ENCODE measurements at places on chromosomes 2 and 18.

- DNase-seq: no peak
These were observed 2.3 kb upstream of the NAPG start for GRCh38 chr18:10523544-10523943.

- DNase-seq: no peak
These were observed 231.2 kb downstream of the TPGS2 start for GRCh38 chr18:36597636-36598035.

GRCh38 chr2:110104025-110104771 is 11.4 kb downstream of the MALL start:
- DNase-seq: no peak

- no peak for DNase-seq
These were observed 194.4 kb downstream of the ALK start for GRCh38 chr2:29726976-29727375.

DNA sequence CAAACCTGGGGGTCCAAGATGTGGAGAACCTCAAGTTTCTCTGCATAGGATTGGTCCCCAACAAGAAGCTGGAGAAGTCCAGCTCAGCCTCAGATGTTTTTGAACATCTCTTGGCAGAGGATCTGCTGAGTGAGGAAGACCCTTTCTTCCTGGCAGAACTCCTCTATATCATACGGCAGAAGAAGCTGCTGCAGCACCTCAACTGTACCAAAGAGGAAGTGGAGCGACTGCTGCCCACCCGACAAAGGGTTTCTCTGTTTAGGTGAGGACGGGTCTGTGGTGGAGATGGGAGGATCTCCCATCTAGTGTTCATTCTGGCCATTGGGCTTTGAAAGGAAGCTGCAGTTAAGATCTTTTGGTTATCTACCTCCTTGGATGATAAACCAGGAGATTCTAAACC is 2.9 kb downstream of the CASP10 start:
- no peak for DNase-seq

GRCh38 chr2:18404708-18405107 is 155.7 kb downstream of the RDH14 start:
- no peak for DNase-seq

DNA sequence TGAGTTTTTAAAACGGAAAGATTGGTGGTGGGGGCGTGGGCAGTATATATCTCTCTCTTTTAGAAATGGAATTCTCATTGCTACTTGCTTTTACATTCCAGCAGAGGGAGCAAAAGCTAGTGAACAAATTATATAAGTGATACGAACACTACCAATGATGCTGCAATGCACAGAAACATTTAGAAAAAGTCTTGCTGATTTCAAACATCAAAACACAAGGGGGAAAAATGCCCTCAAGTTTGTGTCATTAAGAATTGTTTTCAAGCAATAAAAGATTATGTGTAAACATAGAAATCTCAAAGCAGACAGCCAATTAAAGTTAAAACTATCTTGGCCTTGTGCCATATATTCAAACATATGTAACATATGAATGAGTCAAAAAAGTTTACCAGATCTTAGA is 296.3 kb upstream of the KCNJ3 start:
- no peak for DNase-seq

- DNase-seq: no peak
These were observed 149.2 kb downstream of the ABCA12 start for GRCh38 chr2:214989187-214989586.

GRCh38 chr2:196059491-196059960 is 9.1 kb downstream of the DNAH7 start:
- no peak for DNase-seq

- DNase-seq: no peak
These were observed 417.6 kb upstream of the LINC00305 start for GRCh38 chr18:64566456-64566855.

DNA sequence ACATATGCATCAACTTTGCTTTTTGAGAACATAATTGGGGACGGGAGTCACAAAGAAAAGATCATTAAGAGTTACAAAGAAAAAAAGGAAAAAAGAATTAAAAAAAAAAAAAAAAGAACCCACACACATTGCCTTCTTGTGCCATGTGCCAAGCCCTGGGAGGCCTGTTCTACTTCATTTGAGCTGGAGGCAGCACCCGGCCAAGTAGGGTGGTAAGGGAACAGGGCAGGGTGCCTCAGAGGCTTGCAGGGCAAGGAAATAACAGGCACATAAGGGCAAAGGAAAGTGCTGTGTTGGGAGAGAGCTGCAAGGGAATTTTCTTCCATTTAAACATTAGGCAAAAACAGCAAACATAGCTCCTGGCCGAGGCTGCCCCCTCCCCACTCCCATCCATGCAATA is 418.0 kb downstream of the TMEM182 start:
- no peak for DNase-seq

- no peak for DNase-seq
These were observed 86.2 kb downstream of the CRIM1 start for GRCh38 chr2:36441816-36442215.

GRCh38 chr2:118850901-118851415 is 3.5 kb upstream of the EN1 start:
- no peak for DNase-seq

DNA sequence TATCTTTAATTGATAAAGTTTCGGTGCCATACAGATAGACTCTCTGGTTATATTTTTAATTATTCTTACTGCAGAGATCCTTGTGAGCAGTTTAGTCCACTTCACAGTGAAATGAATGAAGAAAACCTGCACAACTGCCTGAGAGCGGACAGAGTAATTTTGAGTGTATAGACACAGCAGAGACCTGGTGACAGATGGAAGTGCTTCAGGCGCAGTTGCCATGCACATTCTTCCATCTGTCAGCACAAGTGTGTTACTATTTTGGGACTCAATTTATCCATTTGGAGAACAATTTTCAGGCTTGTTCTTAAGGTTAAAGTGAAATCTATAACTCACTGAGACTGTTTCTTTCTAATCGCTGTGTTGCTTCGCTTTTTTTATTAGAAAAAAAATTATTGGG is 147.8 kb upstream of the SPHKAP start:
- DNase-seq: no peak

GRCh38 chr2:75541430-75541829 is 19.3 kb downstream of the EVA1A start:
- DNase-seq: no peak

GRCh38 chr2:234939576-234939975 is 12.2 kb upstream of the SH3BP4 start:
- no peak for DNase-seq

- DNase-seq: no peak
These were observed 66.5 kb upstream of the FIGN start for GRCh38 chr2:163802284-163802683.

DNA sequence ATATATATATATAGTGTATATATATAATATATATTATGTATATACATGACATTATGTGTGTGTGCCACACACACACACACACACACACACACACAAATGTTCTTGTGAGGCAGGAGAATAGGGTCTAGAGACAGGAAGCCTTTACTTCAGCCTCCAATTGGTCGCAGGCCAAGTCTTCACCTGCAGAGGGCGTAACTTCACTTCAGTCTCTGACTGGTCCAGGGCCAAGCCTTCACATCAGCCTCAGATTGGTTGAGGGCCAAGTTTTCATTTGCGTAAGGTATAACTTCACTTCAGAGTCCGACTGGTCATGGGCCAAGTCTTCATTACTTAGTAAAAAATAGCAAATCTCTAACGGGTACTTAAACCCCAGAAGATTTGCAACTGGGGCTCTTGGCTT is 13.2 kb upstream of the SS18 start:
- DNase-seq: peak; percentile 45

DNA sequence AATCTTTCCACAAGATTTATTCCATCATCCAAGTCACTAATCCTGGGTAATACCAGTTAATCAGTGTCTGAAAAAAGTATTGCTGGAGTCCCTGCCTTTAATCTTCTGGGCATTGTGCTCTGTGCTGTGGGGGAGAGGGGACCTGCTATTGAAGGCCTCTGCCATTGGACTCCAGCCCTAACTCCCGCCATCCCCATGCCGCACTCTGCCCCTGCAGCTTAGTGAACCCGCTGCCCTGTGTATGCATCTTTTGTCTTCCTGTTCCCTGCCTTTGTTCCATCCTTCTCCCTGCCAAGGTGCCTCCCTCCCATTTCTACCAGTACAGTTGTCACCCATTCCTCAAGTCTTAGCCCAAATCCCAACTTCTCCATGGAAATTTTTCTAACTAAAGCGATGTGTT is 113.8 kb upstream of the EPAS1 start:
- no peak for DNase-seq

GRCh38 chr2:236073246-236073645 is 94.9 kb downstream of the GBX2 start:
- DNase-seq: no peak

DNA sequence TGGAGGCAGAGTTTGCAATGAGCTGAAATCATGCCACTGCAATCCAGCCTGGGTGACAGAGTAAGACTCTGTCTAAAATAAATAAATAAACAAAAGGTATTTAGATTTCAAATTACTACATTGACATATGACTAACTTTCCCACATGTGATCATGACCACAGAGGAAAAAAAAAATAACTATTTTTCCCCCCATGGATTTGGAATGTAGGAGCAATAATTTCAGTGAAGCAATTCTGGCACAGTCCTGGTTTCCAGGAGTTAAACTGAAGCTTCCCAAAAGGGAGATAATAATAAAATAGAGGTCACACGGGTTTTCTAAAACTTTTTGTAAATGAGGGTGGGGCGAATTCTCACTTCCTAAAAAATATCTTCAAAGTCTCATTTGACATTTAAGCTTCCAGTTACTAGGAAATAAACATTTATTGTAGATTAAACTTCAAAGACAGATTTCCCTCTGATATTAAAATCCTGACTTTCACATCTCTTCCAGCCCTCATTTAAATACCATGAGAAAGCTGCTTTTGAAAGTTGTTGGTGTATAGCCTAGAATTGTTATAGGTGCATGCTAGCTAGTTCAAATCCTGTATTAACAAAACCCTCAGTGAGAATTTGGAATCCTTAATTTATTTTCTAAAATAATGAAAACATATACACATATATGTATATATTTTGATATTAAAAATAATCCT is 20.7 kb downstream of the SLC19A3 start:
- DNase-seq: no peak

- no peak for DNase-seq
These were observed 55.1 kb downstream of the CDH19 start for GRCh38 chr18:66548747-66549146.

GRCh38 chr2:205738117-205738968 is 56.0 kb downstream of the NRP2 start:
- DNase-seq: no peak

GRCh38 chr2:132757002-132757589 is 87.1 kb upstream of the LYPD1 start:
- no peak for DNase-seq

- no peak for DNase-seq
These were observed 158.6 kb downstream of the AQP4 start for GRCh38 chr18:26706911-26707351.

GRCh38 chr2:227030789-227031188 is 133.2 kb downstream of the COL4A4 start:
- no peak for DNase-seq

DNA sequence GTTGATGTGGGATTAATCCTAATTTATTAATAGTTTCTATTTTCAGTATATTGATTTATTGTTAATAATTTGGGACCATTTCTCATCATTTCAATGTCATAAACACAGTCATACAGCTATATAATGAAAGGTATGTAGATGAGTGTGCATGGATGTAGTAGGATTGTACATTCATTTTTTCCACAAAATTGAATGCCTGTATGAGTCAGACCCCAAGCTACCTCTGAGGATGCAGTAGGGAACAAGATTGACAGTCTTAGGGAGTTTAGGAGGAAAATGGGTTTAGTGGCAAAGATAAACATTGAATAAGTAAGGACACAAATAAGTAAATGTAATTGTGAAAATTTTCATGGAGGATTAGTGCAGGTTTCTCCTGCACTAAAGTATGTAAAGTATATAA is 14.1 kb upstream of the TMEFF2 start:
- DNase-seq: no peak

DNA sequence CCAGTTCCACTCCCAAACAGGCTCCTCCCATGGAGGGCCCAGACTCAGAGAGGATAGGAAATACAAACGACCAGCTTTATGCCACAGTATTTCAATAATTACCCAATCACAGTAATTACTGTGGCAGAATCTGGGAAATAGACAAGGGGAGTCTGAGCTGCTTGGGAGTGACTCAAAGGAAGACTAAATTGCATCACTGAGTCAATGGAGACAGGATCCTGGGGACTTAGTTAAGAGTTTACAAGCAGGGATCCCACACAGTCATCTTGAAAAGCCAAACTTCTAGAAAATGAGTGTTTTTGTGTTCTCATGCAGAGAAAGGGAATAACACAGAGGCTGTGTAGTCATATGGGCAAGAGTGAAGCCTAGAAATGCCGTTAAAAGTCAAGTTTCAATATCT is 1142.1 kb downstream of the CNTNAP5 start:
- DNase-seq: no peak

DNA sequence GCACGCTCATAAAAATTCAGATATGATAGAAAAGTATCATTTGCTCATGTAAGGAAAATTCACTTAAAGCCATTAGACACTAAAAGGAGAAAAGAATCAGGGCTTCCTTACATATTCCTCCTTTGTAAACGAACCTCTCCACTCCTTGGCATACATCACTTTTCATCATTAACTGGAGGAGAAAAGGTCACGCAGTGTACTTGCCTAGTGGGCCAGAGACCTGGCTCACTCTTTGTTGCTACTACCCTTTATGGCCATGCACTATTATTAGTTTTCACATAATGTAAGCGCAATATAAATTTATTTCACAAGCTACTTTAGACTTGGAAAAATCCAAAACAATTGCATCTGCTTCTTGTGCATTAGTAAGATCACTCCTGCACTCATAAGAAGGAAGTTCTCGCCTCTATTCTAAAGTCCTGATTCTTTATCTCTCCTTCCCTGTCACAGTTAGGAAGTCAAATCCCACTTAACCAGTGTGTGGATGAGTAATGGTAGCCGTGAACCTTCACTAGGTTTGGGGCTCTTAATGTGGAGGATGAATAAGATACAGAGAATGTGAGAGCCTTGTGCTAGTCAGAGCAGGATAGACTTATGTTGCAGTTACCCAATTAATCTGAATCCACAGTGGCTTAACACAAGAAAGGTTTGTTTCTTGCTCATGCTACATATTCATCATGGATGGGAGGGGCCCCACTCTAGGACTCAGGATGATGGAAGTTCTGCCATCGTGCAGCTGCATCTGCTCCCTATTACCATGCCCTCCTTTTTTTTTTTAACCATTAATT is 115.0 kb upstream of the GLS start:
- DNase-seq: no peak

- DNase-seq: peak; percentile 14
These were observed 247.0 kb downstream of the TFCP2L1 start for GRCh38 chr2:121038031-121038430.

DNA sequence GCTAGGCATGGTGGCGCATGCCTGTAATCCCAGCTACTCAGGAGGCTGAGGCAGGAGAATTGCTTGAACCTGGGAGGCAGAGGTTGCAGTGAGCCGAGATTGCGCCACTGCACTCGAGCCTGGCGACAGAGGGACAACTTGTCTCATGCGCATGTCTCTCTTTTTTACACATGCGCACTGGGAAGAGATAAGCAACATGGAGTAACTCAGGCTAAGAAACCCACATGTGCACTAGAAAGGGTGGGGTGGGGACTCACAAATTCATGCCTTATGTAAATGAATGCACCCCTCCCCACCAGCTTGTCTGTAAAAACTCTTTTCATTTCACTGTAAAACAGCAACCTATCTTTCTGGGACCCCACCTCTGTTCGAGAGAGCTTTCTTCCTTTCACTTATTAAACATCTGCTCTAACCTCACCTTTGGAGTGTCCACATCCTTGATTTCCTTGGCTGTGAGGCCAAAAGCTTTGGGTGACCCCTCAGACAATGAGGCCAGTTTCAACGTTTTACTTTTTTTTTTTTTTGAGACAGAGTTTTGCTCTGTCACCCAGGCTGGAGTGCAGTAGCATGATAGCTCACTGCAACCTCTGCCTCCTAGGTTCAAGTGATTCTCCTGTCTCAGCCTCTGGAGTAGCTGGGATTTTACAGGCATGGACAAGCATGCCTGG is 91.6 kb upstream of the RMP24 start:
- DNase-seq: no peak
